Stimulated activated CD8-positive, alpha-beta memory T cell treated with anti-CD3 and anti-CD28 coated beads, Interleukin-4, amount 100 ng/mL, for 1 hour (primary cell): ENCODE measurements at places on chromosomes 13 and 19.

DNA sequence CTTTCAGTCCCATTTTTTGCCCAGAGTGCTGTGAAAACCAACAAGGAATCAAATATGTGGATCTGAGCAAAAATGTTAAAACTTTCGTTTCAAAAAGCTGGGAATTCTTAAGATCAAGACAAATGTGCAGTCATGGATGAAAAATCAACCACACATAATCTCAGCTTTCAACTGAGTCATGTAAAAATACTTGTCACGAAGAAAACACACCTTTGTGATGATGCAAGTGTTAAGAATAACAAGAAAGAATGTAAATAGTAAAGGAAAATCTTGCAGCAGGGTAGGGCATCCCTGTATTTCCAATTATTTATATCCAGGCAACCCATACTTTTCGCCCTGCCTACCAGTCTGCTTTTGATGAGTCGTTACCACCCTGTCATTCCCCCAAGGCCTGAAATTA is 27.4 kb upstream of the DCLK1 start:
- no peak for DNase-seq

- DNase-seq, result no peak
Measured at GRCh38 chr19:6886277-6886897, 992 bp upstream of the ADGRE1 start.

DNA sequence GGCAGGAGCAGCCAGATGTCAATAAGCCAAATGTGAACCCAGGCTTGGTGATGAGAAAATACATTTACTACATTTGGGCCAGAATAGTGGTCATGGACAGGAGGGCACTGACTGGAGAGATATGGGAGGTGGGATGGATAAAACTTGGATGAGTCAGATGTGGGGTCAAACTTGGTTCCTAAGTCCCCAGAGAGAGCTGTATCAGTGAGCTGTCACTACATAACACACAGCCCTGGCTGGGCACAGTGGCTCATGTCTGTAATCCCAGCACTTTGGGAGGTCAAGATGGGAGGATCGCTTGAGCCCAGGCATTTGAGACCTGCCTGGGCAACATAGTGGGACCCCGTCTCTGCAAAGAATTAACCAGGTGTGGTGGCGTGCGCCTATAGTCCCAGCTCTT is 51.6 kb upstream of the EHD2 start:
- DNase-seq, result no peak

- DNase-seq, result no peak
Measured at GRCh38 chr19:8208119-8208921, 850 bp upstream of the CERS4 start.

- DNase-seq, result no peak
Measured at GRCh38 chr13:65540175-65540574, 1690.0 kb downstream of the PCDH9 start.

- no peak for DNase-seq
Measured at GRCh38 chr19:11236324-11237301, 2.8 kb upstream of the ANGPTL8 start.

GRCh38 chr13:23609414-23609760 is 39.2 kb downstream of the TNFRSF19 start:
- no peak for DNase-seq

DNA sequence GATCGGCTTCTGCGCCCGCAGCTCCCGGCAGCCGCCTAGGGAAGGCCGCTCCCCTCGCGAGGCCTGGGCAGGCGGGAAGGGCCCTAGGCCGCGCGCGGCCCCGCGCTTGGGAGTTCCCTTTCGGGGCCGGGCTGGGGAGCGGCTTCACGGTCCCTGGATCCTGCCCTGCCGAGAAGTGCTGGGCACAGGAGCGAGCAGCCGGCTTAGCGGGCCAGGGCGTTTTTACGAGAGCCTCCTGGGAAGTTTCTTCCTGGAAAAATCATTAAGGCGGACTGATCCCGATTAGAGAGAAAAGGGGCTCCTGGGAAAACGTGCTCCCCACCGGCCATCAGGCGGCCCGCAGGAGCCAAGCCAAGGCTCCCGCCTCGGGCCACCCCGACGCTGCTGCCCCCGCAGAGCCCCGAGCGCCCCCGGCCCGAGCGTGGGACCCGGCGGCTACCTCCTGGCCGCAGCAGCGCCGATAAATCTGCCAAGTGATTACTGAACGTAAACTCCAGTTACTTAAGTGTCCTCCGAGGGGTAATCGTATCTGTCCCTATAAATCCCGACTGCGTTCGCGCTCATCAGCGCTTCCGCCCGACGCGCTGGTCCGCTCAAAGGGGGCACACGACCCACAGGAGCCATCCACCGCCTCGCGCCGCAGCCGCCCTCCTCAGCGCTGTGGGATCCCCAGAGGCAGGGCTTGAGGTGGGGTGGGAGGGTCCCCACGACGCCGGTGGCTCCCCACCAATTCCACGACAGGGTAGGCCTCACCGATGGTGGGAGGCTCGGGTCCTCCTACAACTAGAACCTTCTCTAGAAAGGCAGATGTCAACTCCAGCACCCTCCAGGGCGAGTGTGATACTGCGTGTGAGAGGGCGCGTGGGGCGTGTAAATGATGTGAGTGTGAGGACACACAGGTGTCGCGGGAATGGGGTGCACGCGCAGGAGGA is 2.8 kb downstream of the ZIC5 start:
- DNase-seq, result no peak
